Epithelial cell of proximal tubule (primary cell): ENCODE measurements at places on chromosomes 4 and X.

DNA sequence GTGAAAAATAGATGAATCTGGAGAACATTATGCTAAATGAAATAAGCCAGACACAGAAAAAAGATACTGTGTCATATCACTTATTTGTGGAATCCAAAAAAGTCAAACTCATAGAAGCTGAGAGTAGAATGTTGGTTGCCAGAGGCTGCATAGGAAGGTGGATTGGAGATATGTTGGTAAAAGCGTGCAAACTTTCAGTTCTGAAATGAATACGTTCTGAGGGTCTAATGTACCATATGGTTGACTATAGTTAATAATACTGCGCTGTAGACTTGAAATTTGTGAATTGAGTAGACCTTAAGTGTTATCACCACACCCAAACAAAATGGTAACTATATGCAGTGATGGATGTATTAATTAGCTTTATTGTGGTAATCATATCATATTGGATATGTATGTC is 45.0 kb upstream of the UPRT start:
- DNase-seq: no peak

GRCh38 chr4:95504501-95504900 is 44.3 kb downstream of the UNC5C start:
- no peak for DNase-seq

GRCh38 chr4:31089815-31090214 is 369.6 kb downstream of the PCDH7 start:
- peak; percentile 60 for DNase-seq

GRCh38 chr4:56701161-56701480 is 20.0 kb upstream of the HOPX start:
- DNase-seq: no peak

GRCh38 chr4:46975812-46976553 is 17.4 kb downstream of the GABRA4 start:
- no peak for DNase-seq

DNA sequence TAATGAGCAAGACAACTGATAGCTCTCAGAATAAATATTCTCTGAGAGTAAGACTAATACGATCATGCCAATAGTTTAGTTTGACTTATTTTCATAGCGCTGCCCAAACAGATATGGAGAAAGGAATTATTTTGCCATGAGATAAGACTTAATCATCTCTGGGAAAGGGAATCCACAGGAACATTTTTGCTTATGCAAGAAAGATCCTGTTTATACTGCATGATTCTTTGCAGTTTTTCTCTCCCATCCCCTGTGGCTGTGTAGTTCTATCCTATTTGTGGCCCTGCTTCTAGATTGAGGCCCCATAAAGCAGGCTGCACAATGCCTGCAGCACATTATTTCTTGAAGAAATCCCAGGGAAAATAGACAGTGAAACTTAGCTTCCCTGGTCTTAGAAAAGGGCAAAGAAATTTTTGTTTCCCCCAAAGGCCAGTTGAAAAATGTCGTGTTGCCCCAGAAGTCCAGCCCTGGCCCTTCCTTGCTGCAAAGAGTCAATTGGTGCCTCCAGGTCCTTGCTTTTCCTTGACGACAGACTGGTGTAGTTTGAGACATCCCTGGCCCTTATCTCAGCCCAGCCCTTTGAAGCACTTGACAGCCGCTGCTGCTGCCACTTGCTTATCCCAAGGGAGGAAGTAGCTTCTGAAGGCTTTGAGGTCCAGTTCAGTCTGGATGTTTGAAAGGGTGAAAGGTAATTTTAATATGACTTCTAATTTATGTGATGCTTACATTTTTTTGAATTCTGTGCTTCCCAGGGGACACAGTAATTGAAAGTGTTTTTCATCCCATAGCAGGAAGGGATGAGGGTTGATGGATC is 45.0 kb upstream of the SH3RF1 start:
- DNase-seq: peak; percentile 39

DNA sequence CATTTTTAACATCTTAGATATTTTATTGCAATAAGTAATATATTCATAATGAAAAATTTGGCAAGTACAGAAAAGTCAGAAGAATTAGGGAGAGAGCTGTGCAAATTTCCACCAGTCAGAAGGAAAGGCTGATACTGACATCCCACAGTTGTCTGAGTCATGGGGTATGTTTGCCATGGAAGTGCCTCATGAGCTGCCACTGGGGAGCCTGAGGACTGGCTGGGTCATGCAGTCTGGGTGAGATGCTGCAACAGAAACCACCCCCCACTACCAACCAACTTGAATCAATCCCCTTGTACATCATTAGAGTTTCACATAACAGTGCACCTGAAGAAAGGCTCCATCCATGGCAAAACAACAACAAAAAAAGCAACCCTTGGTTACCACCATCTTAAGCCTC is 45.2 kb upstream of the ENPP6 start:
- no peak for DNase-seq

GRCh38 chrX:114712466-114712865 is 128.6 kb downstream of the HTR2C start:
- DNase-seq: no peak

GRCh38 chr4:5409972-5410618 is 298.3 kb downstream of the EVC2 start:
- no peak for DNase-seq

- no peak for DNase-seq
These were observed 15.3 kb downstream of the GPC3 start for GRCh38 chrX:133970076-133970475.

DNA sequence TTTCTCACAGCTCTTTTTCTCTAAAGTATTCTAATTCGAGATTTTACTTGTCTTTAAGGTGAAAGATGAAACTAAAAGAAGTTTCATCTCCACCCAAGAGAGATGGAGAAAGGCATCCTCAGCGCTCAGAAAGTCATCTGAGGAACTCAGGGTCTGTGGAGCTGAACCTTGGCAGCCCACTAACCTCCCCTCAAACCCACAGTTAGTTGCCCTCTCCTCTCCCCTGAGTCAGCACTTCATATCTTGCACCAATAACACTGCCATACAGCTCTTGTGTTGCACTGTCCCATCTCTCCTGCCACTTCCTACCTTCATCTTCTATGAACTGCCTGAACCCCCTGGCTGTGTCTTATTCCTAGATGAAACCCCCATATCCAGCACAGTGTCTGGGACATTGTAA is 184.8 kb downstream of the RAB28 start:
- no peak for DNase-seq

DNA sequence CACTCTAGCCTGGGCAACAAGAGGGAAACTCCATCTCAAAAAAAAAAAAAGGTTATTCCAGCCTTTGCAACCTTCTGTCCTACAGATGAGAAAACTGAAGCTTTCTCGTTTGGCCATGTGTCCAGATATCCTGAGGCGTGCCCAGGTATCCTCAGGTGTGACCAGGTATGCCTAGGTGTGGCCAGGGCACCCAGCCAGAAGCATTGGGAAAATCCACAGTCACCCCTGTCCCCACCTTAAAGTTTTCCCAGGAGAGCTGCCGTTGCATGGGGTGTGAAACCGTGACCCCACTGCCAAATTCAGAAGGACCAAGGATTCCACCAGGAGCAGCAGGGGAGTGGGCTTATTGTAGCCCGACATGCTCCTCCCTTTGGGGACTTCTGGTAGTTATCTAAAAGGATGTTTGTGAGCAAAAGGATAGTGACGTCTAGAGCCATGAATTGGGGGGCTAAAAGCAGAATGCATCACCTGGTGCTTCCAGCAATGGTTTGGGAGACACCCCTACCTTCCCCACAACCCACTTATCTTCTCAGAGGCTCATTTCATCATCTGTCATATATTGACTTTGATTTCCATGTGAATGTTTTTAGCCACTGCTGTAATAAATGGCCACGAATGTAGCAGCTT is 4.0 kb upstream of the DHRSX start:
- DNase-seq: no peak

- DNase-seq: no peak
These were observed 53.7 kb downstream of the NAA11 start for GRCh38 chr4:79272126-79272525.

- peak; percentile 9 for DNase-seq
These were observed 45.1 kb downstream of the SPATA4 start for GRCh38 chr4:176150356-176150682.

DNA sequence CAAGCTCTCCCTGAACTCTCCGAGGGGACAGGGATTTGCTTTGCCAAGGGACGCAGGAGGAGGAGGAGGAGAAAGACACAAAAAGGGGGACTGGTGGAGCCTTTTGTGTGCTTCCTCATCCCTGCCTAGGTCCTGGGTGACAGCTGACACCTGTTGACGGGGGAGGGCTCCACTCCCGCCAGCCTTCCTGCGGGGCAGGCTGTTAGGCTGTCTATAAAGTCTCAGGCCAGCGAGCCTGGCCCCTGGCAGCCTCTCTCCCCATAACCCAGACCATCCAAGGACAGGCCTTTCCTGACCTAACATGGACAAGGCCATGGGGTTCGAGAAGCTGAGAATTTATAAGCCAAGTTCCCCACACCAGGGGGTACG is 832 bp upstream of the EVC2 start:
- DNase-seq: no peak

DNA sequence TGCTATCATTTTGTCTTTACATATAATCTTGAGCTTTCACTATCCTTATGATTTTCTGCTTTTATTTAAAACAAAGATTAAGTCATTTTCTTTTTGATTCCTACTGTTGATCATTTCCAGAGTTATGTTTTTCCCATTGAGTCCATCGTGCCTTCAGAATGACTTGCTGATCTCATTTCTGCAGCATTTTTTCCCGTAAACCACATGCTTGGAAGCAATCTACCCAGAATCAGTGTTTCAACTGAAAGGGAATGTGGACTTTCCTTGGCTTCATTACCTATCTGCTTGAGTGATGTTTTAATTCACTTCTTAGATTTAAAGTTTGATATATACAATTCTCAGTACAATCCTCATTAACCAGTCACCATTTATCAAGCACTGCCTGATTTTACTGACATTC is 192.4 kb upstream of the FSTL5 start:
- DNase-seq: no peak

- DNase-seq: no peak
These were observed 510.1 kb upstream of the AADAT start for GRCh38 chr4:170599894-170600293.

- no peak for DNase-seq
These were observed 13.9 kb upstream of the TLR1 start for GRCh38 chr4:38818441-38818976.

- no peak for DNase-seq
These were observed 1.3 kb downstream of the NAF1 start for GRCh38 chr4:163165217-163166017.

- DNase-seq: no peak
These were observed 152.2 kb downstream of the REPS2 start for GRCh38 chrX:17098516-17099247.

GRCh38 chrX:151488677-151489076 is 74.8 kb upstream of the PASD1 start:
- DNase-seq: no peak

GRCh38 chr4:10500776-10501175 is 43.5 kb upstream of the ZNF518B start:
- no peak for DNase-seq

DNA sequence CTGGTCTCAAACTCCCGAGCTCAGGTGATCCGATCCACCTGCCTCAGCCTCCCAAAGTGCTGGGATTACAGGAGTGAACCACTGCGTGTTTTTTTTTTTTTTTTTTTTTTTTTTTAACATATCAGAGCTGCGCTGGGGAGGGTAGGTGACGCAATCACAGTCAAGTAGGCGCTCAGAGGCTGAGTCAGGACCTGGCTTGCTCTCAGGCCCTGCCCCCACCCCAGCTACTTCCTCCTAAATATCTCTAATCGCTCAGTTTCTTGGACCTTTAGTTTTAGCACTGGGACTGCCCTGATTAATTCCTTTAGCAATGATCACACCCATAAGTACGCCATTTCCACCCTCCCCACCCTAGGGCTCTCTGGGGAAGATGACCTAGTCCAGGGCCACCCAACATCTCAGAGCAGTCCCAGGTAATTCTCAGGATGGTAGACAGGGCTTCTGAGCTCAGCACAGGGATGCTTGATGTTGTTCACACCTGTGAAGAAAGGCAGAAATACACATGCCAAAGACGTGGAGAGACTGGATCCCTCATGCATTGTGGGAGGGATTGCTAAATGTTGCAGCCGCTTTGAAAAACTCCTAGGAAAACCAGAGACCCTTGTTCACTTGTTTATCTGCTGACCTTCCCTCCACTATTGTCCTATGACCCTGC is 50.2 kb downstream of the DDX3X start:
- no peak for DNase-seq

GRCh38 chr4:46649390-46649789 is 259.5 kb upstream of the GABRA2 start:
- DNase-seq: no peak

GRCh38 chr4:100348473-100348872 is 158.2 kb upstream of the DDIT4L start:
- DNase-seq: no peak

GRCh38 chr4:152107736-152108500 is 347.1 kb upstream of the GATB start:
- no peak for DNase-seq

DNA sequence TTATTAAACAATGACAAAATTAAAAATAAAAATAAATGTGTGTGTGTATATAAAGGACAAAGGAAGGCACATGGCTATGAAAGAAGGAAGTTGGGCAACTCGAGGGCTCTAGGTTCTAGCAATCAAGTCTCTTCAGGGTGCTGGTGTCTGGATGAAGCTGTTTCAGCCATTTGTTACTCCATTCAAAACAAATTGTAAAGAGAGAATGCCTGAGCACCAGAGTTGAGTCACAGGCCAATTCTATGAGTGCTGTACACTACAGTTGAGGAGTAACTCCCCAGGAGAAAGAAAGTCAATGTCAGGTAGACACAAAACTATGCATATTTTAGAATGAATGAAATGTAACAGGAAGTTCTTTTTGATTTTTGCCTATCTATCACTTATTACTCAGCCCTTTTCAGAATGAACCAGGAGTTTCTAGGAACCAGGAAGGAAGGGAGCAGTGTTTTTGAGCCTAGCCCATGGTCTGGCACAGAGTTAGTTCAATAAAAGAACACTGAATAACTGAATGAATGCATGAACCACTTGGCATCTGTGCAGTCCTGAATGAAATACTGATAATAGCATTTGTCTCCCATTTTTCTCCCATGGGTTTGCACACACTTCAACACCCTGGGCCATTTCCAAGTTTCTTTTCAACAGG is 151.7 kb upstream of the CPEB2 start:
- no peak for DNase-seq

GRCh38 chr4:47251348-47252135 is 212.0 kb downstream of the COMMD8 start:
- no peak for DNase-seq

DNA sequence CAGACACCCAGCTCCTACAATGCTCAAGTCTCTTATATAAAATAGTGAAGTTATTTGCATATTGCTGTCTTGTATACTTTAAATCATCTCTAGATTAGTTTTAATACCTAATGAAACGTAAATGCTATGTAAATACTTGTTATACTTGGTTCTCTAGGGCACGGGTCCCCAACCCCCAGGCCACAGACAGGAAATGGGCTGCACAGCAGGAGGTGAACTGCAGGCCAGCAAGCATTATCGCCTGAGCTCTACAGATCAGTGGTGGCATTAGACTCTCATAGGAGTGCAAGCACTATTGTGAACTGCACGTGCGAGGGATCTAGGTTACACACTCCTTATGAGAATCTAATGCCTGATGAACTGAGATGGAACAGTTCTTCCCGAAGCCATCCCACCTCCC is 395.9 kb upstream of the EMCN start:
- DNase-seq: no peak

- DNase-seq: no peak
These were observed 426 bp downstream of the SLBP start for GRCh38 chr4:1711571-1712215.

- no peak for DNase-seq
These were observed 57.9 kb downstream of the FREM3 start for GRCh38 chr4:143642611-143643010.
